ENCODE measurements at places on chromosomes 5 and 9. TPM values are rescaled to one million over a fixed set of nuclear protein-coding genes. Genes with fewer than 3 reads are reported as not detected.

- no peak for DNase-seq
These were observed 11.7 kb downstream of the SPDL1 start for GRCh38 chr5:169595172-169595820.

GRCh38 chr5:87411973-87412629, 629 bp downstream of the CCNH start:
- DNase-seq = peak; percentile 40

DNA sequence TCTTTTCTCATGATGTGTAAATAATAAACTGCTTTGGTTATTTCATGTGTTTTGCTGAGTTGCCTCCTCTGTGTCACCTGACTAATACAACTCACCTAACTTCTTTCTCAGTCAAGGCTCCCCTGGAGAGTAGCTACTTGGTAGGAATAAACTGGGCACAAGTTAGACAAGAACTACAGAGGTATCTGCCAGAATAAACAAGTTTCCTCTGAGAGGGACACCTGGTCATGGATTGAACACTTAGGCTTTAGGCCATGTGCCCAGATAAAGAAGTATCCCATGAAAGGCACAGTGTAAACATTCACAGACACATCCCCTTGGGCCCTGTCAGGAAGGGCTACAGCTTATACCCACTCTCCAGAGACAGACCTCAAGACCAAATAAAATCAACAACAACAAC, 532.5 kb downstream of the KIF4B start:
- DNase-seq = no peak

DNA sequence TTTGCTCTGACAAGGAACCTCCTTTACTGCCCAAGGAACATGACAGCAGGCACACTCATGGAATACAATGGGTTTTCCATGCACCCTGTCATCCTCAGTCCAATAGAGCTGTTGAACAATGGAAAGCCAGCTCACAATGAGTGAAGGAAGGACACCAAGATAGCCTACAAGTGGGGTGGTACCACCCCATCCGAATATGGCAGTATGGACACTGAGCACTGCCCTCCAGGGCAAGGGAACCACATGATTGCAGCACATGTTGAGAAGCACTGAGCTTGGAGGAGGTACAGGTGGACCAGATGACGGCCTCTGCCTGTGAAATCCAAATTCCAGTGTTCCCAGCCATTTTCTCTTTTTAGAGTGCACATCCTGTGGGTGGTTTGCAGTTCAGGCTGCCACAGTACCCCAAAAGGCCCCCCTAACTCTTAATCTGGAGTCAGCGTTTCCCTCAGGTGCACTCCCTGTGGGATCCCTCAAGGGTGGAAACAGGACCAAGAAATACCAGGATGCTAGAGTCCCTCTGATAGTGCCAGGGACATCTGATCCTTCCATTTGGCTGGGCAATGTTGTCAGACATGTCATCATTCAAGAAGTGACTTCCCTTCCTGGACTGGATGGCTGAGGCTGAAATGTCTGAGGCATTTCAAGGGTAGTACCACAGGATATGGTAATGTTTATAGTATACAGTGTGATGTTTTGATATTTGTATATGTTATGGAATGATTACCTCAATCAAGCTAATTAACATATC, 48.9 kb downstream of the SMC2 start:
- no peak for DNase-seq

GRCh38 chr9:124000784-124001457, 10.6 kb upstream of the LHX2 start:
- DNase-seq = no peak

DNA sequence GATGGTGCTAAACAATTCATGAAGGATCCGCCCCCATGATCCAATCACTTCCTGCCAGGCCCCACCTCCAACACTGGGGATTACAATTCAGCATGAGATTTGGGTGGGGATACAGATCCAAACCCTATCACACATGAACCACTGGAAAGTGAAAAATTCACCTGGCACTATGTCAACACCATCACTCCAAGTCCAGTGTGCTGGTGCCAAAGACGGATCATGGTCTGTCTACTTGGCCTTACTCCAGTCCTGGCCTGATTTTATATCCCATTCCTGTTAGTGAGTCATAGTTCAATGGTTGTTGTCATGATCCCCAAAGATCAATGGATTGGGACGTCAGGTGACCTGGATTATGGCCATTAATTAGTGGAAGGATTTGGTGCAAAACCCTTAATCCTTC, 147.4 kb upstream of the RPS23 start:
- DNase-seq = no peak

GRCh38 chr9:131598121-131598520, 52.8 kb downstream of the PRRT1B start:
- no peak for DNase-seq

GRCh38 chr5:12258549-12258948, 354.3 kb upstream of the CTNND2 start:
- DNase-seq = no peak

DNA sequence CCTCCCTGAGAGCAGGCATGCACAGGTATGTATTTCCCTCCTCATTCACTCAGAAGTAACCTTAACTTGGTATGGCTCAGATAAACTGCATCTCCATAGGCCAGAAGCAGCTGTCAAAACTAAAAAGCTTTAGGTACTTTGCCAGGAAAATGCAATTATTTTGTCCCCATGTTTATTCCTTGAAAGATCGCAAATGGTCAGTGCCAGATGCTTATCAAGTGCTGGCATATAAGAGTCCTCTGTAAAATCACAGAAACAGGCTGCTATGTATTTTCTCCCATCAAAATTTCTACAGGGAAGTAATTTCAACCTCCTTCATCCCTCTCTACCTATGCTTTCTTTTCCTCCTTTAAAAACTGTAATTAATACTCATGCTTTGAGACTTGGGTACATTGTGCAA, 12.7 kb downstream of the PCDHAC2 start:
- no peak for DNase-seq

GRCh38 chr5:177446200-177447065, at the start of gene PRR7:
PRR7 (plus strand) TSS chr5:177446814; CDS start chr5:177455068, 8,254 bp downstream.
- DNase-seq = peak; percentile 69

DNA sequence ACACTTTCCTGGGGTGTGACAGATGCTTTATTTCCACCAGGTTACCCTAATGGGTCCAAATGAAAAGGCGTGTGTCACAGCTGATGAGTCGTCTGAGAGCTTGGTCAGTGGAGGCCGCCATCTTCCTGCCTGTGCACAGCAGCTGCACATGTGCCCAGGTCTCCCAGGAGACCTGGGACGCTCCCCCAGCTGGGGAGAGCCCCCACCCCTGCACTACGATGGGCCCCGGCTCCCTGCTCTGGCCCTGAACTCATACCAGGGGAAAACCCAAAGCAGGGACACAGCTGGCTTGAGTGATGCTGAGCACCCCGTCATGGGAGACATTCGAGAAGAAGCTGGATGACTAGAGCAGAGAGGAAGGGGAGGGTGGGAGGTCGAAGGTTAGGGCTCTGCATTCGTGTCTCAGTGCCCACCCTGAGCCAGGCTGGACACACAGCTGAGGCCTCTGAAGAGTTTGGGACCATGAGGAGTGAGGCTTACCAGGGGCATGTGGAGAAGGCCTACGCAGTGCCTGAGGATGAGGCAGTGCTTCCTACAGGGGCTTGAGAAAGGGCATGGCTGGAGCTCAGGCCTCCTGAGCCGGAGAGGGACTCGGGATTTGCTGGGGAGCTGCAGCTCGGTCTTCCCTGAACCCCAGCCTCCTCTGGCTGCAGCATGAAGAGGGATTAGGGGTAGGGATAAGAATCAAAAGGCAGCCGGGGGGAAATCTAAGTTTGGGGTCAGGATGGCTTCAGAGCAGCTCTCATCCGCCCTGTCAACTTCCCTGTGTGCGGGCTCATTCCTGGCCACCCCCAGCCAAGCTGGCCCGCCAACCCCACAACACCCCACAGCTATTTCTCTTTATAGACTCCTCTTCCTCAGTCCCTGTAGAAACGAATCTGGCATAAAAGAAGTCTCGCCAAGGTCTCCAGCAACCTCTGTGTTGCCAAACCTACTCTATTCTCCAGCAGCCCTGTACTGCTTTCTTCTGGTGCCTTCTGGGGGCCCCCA, 42.2 kb upstream of the RNU6ATAC start:
- no peak for DNase-seq

GRCh38 chr9:105195259-105195658, 49.2 kb upstream of the SLC44A1 start:
- no peak for DNase-seq

DNA sequence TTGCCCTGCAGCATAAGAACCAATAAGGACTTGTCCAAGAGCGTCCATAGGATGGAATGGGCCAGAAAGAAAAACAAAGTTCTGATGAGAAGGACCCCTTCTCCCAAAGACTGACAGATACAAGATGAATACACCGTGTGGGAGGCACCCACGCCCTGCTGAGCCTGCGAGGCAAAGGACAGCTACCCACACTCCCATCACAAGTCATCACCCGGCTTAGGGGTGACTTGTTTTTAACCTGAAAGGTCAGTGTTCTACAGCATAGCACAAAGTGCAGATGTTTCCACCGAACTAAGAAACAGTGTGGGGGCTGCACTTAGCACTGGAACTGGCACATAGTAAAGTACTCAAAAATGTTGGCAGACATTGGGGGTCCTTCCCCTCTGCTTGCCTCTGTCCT, 13.9 kb downstream of the TNIP1 start:
- no peak for DNase-seq

DNA sequence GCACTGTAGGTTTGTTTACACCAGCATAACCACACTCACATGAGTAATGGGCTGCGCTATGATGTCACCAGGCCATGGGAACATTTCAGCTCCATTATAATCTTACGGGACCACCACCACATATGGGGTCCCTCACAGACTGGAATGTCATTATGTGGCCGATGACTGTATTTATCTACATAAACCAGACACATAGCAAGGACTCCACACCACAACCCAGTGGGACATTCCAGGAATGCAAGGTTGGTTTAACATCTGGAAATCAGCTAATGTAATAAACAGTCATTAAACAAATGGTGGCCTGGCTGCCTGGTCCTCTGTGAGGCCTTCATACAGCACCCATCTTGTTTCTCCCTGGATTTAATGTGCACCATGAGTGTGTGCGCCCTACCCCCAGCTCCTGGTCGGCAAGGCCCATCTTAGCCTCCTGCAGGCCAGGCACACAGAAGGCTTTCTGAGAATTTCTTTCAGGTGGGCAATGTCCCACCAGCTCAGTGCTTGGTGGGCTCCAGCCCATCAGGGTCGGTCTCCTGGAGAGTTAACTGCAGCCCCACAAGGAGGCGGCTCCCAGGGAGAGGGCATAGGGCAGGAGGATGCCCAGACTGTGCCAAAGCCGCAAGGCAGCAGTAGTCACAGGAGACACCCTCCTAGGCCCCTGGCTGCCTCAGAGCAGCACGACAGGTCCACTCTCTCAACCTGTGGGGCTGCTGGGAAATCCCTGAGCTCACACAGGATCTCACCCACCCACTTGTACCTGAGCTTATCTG, 35.9 kb upstream of the SARDH start:
- DNase-seq = no peak

DNA sequence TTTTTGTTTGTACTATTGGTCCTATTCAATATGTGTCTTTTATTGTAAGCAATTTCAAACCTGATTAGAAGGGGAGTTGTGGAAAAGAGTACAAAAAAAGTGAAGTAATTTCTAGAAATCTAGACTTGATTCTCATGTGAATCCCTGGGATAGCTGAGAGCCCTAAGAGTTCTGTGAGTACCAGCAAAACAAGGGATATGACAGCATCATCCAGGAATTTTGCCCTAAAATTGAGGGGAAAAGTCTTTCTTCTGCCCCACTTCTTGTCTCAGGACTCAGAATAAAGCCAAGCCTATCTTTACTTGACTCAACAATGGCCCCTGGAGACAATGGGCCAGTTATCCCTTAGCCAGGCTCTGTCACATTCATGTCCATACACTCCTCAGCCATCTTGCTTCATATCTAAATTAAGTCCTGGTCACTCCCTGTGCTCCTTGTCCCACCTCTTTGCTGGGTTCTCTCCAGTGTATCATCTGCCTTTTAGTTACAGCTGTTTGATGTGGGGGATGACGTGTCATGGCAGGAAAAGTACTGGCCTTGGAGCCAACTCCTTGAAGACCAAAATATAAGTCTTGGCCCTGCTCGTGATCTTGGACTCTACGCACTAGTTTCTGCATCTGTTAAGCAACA, 81.2 kb downstream of the ADAMTS12 start:
- peak; percentile 91 for DNase-seq

DNA sequence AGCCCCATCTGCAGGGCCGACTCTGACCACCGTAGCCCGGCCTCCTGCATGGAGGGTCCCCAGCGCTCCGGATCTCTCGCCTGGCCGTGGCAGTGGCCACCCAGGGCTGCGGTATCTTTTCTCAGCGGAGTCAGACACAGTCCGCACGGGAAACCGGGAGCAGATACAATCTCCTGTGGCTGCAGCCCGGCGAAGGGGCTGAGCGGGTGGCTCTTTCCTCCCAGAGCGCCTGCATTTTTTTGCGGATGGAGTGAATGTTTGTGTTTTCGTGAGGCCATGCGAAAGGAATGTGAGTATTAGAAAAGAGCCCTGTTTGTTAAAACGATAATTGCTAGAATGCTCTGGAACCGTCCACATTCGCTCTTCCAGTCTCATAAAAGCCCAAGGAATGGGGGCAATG, 53.4 kb upstream of the PTCH1 start:
- DNase-seq = peak; percentile 43

DNA sequence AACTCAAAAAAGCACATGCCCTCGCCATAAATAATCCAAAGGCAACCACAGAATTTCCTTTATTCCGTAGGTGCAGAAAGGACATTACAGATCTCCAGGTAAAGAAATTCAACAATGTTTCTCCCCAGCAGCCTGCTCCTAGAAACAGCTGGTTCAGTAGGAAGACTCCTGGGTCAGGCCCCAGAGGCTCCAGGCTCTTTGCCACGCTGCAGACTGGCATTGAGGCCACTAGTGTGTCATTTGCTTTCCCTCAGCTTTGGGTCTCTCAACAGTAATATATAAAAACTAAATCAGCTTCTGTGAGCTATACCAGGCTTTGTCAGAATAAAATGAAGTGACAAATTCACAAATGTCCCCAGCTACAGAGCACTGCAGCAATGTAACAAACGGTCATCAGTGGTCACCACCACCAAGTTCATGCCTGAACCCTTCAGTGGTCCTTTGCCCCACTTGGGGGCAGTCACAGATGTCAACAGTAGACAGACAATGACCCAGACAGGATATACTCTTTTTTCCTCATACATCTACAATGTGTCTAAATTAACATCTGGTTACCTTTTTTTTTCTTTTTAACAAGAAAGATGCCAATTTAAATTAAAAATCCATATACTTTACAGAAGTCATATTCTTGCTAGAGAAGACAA, 93.5 kb downstream of the MARCHF3 start:
- DNase-seq = no peak

GRCh38 chr9:78615372-78615771, 318.4 kb downstream of the PSAT1 start:
- DNase-seq = no peak

GRCh38 chr5:107669096-107670031, 1.4 kb downstream of the EFNA5 start:
- DNase-seq = peak; percentile 3

- DNase-seq = peak; percentile 83
These were observed 62.5 kb downstream of the NFIB start for GRCh38 chr9:14251154-14252071.

Gene PCDHGA5
- total RNA-seq = 1.8 TPM

Gene FBN2
- total RNA-seq = 0.59 TPM

Gene GARIN3
- not detected for total RNA-seq

Gene SECISBP2
- total RNA-seq = 10.0 TPM

Gene EQTN
- not detected for total RNA-seq

Gene FOXI1
- not detected for total RNA-seq

Gene PCDHB16
- total RNA-seq = 2.1 TPM

Gene CNTNAP3
- 0.39 TPM for total RNA-seq

Gene C9orf153
- total RNA-seq = 0.48 TPM

Gene MYOZ3
- total RNA-seq = 0.78 TPM

Gene INPP5E
- total RNA-seq = 3.8 TPM
